Spinal cord (tissue), 10 donors: ENCODE measurements at places on chromosomes 3 and 15. TPM values are rescaled to one million over a fixed set of nuclear protein-coding genes. Genes with fewer than 3 reads are reported as not detected.

C3orf49 gene
- total RNA-seq: not detected

CX3CR1 gene
- 27.7 TPM for total RNA-seq

SPTSSB gene
- total RNA-seq: 10.4 TPM

STAC gene
- total RNA-seq: 27.9 TPM

ZMYND10 gene
- 8.8 TPM for total RNA-seq

C3orf85 gene
- total RNA-seq: not detected

TERC gene
- total RNA-seq: 28.8 TPM

CHAC1 gene
- total RNA-seq: 4.6 TPM

TRH gene
- 61.5 TPM for total RNA-seq

DUOXA2 gene
- not detected for total RNA-seq

ZSCAN29 gene
- 29.1 TPM for total RNA-seq

CLK3 gene
- total RNA-seq: 60.3 TPM
